CD4-positive, alpha-beta T cell treated with Interleukin-17A for 4 hours (primary cell): ENCODE measurements at places on chromosomes 2 and 18.

DNA sequence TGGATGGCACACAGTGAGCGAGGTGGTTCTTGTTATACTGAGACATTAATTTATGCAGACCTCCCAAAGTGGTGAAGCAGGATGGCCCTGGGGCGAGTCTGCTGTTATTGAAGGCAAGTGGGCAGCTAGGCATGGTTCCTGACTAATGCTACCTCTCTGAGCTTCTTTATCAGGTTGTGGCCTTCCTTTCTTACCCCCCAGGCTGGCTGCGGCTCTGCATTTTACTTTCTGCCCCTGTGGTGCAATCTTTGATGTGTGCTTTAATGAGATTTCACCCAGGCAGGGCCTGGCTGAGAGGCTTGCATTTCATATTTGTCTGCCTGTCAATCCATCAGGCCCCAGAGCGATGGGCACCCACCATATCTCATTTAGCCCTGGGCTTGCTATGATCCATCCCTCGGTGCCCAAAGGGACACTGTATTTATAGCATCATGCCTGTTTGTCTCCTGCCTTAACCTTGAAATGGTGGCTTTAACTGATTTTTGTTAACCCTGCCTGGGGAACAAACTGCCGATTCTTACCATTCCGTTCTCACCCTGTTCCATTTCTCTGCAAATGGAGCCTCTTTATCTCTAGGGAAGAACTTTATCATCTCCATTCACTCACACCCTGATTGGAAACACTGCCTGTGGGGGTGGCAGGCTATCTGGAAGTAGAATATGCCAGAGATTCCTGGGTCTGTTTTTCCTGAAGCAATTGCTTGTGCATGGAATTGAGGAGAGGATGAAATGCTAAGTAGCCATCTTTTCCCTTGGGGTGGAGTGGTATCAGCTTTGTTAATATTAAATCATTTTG lies 316.2 kb upstream of the THSD7B start:
- no peak for DNase-seq

- no peak for DNase-seq
These were observed 75.3 kb upstream of the SIX3 start for GRCh38 chr2:44866152-44866551.

GRCh38 chr2:109081374-109081773 lies 47.6 kb upstream of the SH3RF3 start:
- no peak for DNase-seq

DNA sequence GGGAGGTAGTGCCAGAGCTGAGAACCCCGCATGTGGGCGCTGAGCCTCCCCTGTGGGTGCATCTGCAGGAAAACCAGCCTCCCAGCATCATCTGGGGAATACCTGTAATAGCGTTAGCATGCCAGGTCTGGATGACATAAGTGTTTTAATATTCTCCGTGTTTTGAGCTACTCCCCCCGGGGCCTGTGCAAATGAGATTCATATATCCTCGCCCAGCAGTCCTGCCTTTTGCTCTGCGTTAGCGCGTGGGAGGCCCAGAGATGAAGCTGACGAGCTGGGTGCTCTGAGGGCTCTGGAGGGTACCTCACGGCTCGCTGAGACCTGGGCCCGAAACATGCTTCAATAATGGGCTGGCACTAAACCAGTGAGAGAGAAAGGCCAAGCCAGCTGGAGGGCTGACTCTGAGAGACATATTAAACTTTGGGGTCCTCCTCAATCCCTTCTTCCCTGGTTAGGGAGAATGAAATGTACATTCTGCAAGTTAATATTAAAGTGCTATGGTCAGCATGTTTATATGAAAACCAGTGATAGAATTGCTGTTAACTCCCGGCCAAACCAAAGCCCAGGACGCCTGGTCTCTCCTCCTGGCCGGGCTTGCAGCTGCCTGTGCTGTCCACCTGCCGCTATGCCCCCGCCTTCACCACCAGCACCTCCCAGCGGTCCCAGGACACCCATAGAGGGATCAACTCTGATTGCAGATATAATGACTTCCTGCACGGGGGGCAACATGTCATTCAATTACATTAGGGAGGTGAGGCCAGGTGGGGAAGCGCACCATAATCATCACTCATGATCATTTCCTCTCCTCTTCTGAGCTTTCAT lies 77.0 kb downstream of the EDAR start:
- no peak for DNase-seq

- no peak for DNase-seq
These were observed 50.5 kb downstream of the ADD2 start for GRCh38 chr2:70717431-70718038.

DNA sequence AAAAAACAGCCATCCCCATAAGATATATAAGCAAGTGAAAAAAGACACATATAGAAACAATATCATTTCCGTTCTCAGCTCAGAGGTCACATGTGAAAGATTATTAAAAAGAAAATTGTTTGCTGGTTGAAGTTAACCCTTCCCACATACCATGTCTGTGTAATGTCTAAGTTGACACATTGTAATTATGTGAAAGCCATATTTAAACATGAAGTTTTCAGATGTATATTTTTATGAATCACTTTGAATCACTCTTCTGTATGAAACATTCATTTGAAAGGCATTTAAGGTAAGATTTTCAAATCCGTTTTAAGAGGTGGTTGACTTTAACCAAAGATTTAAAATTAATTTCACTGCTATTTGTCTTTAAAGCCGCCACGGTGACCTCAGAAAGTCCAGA lies 441.9 kb downstream of the RND3 start:
- no peak for DNase-seq

DNA sequence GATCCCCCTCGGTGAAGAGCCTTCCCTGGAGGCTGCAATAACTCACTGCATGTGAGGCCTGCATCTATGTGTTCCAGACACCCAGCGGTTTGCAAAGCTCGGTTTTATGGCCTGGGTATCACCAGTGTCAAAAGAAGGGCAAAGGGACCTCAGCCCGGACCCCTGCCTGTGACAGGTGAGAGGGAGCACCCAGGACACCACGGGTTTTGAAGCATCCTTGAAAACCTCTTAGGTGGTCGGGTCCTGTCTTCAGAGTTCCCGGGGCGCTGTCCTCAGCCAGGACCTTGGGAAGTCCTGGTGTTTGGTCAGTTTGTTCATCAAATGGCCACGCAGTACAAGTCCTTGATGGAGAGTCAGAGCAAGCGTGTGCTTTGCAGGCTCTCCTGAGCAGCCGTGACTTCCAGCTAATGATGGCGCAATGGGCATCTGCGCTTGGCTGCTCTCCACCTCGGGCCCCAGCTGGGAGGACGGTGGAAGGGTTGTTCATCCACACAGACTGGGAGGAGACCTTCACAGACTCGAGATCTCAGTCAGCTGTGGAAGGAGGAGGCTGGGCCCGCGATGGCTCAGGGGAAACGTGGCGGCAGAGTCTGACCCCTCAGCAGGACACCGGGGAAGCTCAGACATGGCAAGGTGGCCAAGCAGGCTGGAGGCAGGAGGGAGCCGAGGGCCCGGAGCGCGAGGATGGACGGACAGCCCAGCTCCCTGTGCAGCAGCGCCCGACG lies 113.1 kb upstream of the GPC1 start:
- DNase-seq, result no peak

DNA sequence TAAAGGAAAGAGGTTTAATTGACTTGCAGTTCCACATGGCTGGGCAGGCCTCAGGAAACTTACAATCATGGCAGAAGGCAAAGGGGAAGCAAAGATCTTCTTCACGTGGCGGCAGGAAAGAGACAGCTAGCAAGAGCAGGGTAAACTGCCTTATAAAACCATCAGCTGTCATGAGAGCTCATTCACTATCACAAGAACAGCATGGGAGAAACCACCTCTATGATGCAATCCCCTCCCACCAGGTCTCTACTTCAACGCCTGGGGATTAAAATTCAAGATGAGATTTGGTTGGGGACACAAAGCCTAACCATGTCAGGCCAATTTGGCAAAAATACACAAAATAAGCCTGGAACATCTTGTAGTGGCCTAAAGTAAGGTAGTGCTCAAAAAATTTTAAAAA lies 152.6 kb downstream of the COL6A3 start:
- no peak for DNase-seq

- DNase-seq, result no peak
These were observed 32.5 kb downstream of the POLR1A start for GRCh38 chr2:86073225-86073624.
